Left cardiac atrium (tissue), 4 donors: ENCODE measurements at places on chromosomes 2 and 18. TPM values are rescaled to one million over a fixed set of nuclear protein-coding genes. Genes with fewer than 3 reads are reported as not detected.

- no peak for DNase-seq
These were observed 246.1 kb upstream of the ST6GAL2 start for GRCh38 chr2:107132070-107132469.

GRCh38 chr2:38079116-38080052 is 3.4 kb upstream of the CYP1B1 start:
- no peak for DNase-seq

DNA sequence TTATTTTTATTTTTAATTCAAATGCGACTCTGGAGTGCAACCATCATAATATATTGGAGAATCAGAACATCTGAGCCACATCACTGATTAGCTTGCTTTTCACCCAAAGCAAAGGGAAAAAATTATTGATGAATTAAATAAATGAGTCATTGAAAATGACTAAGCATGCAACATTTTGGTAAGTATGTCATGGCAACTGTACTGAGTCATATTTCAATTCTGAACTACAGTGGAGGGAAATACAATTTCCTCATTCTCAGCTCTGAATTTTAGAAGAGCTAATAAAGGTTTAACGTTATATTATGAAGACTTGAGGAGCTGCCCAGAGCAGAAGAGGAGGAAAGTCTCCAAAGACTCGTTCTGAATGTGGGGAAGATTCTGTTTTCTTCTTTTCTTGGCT is 89.6 kb upstream of the CCDC68 start:
- no peak for DNase-seq

- no peak for DNase-seq
These were observed 35.6 kb upstream of the SPAG16 start for GRCh38 chr2:213248637-213249036.

GRCh38 chr2:206561962-206562361 is 80.3 kb upstream of the FAM237A start:
- DNase-seq = no peak

- DNase-seq = no peak
These were observed 473.5 kb downstream of the TMEM182 start for GRCh38 chr2:103235283-103235682.

GRCh38 chr2:25615920-25616319 is 57.5 kb downstream of the DTNB start:
- no peak for DNase-seq

The ACYP2 gene
- total RNA-seq = 43.2 TPM

DNA sequence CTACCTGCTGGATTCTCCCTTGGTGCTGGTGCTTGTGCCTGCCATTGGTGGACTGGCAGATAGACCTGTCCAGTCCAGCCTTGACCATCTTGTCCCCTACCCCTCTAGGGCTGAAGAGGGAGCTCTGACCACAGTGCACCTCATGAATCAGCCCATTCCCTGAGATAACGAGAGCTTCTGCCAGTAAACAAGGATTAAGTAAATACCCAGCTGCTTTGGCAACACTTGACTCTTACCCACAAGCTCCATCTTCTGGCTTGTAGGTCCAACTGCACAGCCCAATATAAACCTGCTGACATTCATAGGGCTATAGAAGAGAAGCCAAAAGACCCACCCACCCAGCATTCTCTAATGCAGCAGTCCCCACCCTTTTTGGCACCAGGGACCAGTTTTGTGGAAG is 186.4 kb downstream of the PIK3C3 start:
- DNase-seq = no peak

DNA sequence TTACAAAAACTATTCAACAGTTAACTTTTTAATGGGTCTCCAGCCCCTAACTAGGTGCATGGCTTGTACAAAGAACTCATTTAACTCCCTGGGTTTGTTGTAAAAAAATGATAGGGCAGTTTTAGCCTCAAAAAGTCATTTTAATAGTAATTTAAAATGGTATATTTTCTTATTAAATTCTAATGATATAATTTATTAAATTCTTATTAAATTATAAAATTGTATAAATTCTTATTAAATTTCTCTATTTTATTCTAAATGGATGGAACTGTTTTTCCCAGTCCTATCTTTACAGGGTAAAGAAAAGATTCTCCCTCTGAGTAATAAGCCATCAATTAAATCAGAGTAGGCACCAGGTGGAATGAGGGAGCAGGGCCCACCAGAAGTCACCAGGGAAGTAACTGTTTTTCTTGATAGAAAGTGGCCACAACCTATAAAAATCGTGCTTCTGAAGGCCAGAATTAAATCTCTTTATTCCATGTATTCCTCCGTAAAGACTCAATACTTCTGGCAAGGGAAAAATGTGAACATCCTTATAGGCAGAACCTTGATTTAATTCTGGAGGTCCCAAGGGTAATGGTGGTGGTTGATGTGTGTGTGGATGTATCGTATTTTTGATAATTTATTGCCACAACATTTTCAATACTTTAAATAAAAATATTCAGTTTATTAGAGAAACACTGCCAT is 814 bp downstream of the FKBP7 start:
- DNase-seq = no peak

DNA sequence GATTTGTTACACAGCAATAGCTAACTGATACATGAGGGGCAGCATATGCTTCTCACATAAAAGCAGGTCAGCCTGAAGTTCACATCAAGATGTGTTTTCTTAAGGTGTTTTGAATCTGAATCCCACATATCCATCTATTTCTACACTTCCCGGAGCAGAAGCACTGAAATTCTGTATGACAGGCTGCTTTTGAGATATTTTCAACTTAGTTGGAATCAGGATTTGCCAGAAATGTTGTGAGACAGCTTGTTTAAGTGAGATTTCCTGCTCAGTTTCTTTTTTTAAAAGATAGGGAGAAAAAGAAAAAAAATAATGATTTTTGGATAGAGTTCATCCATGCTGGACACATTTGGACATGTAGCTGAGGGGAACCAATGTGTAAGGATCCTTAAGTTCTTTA is 501.5 kb upstream of the CELF4 start:
- DNase-seq = no peak

- DNase-seq = no peak
These were observed 42.5 kb downstream of the PTPRM start for GRCh38 chr18:7609617-7610016.

The KLHL41 gene
- total RNA-seq = 92.0 TPM

DNA sequence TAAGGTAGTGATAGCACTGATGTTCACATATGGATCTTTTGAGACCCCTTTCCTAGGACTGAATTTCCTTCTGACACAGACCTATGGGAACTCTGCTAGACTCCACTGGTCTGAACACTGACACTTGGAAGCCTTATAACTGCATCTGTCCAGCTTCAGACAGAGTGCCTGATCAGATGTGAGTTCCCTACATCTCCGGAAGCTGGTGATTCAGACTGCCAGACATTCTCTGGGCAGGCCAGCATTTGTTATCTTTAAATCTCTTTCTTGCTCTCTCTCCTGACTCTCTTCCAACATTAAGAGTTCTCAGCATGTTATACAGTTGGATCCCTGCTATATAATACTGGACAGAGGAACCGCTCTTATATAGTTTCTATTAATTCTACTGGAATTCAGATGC is 408.5 kb downstream of the ZEB2 start:
- no peak for DNase-seq

- DNase-seq = no peak
These were observed 66.4 kb downstream of the SH3RF3 start for GRCh38 chr2:109195193-109196045.

The POTEF gene
- not detected for total RNA-seq

The TACR1 gene
- 0.58 TPM for total RNA-seq

The TMEM178A gene
- total RNA-seq = 5.4 TPM

The MARCO gene
- total RNA-seq = 97.0 TPM

DNA sequence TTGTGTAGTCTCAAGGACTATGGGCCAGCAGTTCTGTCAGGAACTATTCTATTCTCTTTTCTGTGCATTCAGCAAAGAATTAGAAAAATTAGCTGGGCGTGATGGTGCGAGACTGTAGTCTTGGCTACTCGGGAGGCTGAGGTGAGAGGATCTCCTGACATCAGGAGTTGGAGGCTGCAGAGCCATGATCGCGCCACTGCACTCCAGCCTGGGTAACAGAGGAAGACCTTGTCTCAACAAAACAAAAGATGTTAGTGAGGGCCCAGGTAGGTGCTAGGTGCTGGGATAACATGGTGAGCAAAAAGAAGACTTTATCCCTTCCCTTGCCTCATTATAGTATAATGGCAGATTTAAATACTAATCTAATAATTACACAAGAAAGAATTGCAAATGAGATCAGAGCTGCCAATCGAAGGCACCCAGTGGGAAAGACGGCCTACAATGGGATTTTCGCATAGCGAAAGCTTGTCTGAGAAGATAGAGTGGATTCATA is 447 bp upstream of the MRPL19 start:
- no peak for DNase-seq

DNA sequence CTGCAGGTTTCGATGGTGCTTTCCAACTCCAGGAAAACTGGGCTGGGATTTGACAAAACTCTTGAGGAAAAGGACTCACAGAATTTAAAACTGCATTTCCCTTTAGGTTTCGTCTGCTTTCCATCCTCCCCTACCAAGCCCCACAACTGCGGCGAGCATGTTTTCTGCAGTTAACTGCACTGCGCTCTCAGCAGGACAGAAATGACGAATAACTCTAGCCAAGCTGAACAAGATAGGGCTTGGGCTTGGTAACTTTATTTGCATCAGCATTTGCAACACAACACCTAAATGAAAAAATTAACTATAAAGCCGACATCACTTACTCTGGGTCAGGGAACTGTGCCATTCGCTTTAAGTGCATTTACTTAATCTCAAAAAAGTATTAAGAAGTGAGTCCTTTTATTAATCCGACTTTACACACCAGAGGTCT is 669 bp upstream of the PIKFYVE start:
- DNase-seq = no peak

DNA sequence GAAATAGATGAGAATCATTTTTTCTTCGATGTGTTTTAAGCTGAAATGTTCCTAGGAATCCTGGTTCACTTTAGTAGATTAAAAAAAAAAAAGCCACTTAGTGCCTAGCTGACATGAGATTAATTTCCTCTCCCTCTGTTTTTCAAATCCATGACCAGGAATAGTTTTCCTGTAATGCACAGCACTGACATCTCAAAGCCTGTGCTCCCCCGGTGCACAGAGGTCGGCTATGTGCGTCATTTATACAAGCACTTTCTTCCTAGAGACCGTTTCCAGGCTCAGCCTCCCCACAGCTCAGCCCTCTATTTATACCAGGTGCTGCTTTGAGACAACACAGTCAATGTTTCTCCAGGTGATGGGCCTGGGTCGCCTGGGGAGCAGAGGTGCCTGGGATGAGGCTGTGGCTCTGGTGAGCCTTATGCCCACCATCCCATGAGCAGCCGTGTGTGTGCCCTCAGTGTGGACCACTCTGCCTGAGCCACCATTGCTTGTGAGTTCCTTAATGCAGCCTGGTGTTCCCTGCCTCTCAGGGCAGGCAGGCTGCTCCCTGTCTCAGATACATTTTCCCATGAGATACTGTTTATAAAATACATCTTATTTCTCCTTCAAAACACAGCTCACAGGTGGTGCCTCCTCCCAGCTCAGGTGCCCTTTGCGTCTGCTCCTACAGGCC is 515.7 kb upstream of the HS6ST1 start:
- DNase-seq = no peak

DNA sequence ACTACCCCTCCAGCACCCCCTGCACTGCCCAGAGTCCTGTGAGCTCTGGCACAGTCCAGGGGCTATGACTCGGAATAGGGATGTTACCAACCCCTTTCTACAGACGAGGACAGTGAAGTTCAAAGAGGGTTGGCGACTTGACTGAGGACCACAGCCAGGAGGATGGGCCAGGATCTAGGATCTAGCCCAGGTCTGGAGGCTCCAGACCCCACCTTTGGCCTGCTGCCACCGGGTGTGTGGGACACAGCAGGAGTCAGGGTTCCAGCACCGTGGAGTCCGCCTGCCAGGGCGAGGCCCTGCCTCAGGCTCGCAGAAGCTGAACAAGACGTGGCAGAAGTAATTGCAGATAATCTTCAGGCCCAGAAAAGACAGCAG is 37.9 kb upstream of the GPC1 start:
- DNase-seq = peak; percentile 14

DNA sequence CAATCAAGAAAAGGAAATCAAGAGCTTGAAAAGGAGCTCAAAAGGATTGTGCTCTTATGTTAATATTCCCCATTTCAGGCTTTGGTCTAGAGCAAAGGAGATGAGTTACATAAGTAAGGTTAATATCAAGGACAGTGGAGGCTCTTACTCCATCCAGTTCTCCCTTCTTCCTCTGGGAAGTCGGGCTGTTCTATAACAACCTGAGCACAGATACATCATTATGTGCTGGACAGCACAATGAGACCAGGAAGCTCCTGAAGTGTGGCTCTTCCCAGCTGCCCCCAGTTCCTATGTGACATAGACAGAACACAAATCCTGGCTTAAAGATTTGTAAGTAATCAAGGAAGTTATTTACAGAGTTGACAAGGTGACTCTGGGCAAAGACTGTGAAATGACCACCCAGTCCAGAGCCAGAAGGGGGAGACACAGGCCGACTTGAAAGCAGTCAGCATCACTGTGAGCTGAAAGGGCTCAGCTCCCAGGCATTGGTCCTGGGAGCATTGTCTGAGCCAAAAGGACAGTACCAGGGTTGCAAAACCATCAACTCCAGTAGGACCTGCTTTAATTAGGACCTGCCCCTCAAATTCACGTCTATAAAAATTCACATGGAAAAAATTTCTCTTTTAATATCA is 917.6 kb upstream of the ACVR2A start:
- peak; percentile 23 for DNase-seq

GRCh38 chr2:136055929-136056688 is 61.8 kb downstream of the CXCR4 start:
- no peak for DNase-seq
